ENCODE measurements at places on chromosomes 4 and X.

DNA sequence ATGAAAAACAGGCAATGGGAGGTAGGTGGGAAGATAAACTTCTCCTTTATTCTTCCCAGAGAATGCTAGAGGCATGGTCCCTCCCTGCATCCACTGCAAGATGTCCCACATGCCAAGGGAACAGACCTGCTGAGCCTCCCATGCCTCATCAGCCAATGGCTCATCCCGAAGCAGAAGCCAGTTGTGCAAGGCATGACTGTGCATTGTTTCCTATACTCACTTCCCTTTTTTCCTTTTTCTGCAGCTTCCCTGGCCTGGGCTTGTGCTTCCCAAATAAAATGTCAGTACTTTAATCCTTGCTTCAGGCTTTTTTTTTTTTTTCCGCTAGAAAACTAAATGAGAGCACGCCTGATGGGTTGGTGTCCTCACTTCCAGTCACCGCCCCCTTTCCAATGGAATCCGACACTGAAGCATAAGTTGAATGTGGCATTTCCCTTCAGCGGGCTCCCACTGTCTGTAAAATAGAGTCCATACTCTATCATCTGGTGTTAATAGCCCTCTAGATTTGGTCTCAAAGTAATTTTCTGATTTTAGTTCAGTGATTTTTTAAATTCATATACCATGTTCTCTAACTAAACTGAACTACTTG lies 239.0 kb upstream of the JADE1 start:
- DNase-seq = peak; percentile 46

GRCh38 chr4:158161551-158162354 lies 11.1 kb downstream of the GASK1B start:
- DNase-seq = peak; percentile 34

- no peak for DNase-seq
Measured at GRCh38 chr4:26496207-26496783, 6.0 kb upstream of the CCKAR start.

GRCh38 chrX:123753656-123754350 lies 21.0 kb upstream of the THOC2 start:
- DNase-seq = no peak

GRCh38 chr4:118821590-118822293 lies 14.2 kb downstream of the SEC24D start:
- no peak for DNase-seq
